Esophagus squamous epithelium (tissue), 5 donors: ENCODE measurements at places on chromosomes 3 and 15.

DNA sequence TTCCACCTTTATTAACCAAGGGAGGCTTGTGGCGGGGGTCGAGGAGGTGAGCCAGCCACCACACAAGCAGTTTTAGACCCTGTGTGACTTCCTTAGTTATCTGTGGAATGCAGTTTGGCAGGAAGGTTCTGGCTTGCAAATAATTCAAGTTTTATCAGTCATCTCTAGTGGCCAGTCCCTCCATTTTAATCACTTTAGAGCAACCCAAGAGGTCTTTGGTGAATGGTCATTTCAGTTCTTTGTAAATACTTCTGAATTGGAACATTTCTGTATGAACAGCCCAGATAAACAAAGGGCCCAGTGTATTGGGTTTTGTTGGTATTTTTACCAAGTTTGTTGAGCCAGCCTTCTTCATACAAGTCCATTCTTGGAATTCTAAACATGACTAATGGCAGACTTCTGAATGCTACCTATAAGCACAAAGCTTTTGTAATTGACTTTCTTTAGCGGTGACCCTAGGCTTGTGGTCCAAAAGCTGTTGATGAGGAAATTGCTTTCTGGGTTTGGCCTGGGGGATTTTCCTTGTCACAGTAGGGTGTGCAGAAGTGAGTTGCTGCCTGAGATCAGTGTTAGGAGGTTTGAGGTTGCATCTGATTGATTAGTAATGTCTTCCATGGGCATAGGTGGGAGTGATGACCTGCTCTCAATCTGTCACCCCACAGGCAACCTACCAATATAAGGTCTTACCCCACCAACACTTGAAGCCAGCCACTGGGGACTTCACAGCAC lies 193.3 kb upstream of the TOPAZ1 start:
- no peak for DNase-seq

DNA sequence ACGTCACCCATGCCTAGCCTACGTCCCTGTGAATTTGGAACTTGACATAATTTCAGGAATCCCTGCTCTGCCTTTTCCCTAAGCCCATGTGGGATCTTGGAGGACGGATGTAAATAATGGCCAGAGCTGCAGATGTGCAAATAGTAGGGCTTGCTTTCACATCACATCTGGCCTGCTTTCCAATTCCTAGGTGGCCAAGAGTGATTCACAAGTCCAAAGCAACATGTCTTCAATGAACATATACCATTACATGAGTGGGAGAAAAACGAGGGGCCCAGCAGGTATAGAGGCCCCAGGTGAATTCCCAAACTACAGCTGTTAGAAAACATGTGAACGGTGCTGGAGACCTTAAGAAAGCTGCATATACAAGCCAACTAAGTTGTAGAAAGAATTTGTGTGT lies 214.6 kb downstream of the MAGI1 start:
- DNase-seq = no peak

GRCh38 chr15:48644827-48645557 lies 517 bp downstream of the FBN1 start:
- no peak for DNase-seq

DNA sequence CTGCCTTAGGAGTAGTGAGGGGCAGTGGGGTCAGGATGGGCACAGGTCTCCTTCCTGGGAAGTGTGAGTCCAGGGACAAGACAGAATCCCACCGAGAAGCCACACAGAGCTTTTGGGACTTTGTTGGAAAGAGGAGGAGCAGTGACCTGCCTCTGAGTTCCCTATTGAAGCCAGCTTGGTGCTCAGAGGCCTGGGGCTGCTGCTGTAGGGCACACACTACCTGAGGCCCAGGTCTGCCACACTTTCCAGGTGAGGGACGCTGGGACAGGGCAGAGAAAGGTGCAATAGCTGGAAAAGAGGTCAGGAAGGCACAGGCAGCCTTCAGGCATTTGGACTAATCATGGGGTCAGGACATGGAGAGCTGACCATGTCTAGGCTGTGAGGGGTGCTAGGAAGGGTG lies 67.7 kb downstream of the SCN5A start:
- no peak for DNase-seq

GRCh38 chr15:88098361-88098760 lies 158.2 kb downstream of the NTRK3 start:
- DNase-seq = no peak

DNA sequence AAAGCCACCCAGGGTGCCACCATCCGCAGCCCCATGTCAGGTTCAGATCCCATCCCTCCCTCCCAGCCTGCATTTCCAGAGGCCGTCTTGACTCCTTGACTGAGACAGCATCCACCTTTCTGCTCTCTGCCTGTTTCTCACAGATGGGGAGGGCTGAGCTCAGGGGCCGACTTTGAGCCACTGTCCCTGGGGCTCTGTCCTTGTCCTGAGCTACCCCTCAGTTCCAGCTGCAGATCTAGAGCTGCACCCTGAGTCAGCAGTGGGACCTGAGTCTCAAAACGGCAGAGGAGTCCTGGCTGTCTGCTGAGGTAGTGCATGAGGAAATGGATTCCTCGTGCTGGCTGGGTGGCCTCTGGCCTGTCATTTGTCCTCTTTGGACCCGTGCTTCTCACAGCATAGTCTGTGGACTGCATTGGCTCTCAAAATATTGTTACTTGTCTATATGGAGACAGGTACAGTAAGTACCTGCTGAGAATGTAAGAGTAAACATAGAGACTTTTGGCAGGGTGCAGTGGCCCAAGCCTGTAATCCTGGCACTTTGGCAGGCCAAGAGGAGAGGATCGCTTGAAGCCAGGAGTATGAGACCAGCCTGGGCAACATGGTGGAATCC lies 22.3 kb downstream of the RPLP1 start:
- DNase-seq = no peak

GRCh38 chr3:61114316-61114953 lies 136.8 kb downstream of the FHIT start:
- DNase-seq = no peak

DNA sequence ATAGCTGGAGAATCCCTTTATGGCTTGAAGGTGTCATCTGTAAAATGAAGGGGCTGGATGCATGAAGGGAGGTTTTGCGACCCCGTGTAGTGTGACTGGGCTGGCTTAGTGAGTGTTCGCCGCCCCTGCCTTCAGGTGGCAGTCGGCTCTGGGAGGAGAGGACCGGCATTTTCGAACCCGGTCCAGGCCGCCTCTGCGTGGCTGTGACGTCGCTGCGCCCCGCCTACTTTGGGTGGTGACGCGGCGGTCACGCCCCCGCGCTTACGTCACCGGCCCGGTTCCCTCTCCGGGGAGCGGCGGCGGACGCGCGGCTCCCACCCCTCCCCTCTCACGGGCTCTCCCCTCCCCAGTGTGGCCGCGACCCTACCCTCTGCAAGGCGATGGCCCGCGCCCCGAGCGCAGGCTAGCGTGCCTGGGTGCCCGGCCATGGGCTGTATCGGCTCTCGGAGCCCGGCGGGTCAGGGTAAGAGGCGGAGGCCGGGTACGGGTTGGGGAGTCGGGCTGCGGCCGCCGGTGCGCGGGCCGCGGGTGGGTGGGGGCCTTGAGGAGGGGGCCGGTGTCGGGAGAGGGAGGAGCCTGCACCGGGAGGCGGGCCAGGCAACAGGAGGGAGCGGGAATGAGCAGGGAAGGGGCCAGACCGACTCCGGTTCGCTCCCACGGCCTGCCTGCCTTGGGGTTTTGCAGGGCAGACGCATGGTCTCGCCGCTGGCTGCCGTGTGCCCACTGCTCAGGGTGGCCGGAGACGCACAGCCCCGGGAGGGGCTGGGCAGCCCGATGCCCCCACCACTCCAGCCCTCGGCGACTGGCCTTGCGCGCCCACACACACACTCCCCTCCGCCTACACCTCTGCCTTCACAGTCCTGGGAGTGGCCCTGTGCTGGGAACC lies 1.5 kb upstream of the FAM131A start:
- DNase-seq = peak; percentile 36
